ENCODE measurements at places on chromosomes 5 and 9. TPM values are rescaled to one million over a fixed set of nuclear protein-coding genes. Genes with fewer than 3 reads are reported as not detected.
A peak's percentile ranks its signal among the peaks of the same experiment; 100 is the strongest.

RNF183 gene
- total RNA-seq, result not detected

MRPL41 gene
- 58.0 TPM for total RNA-seq

GRCh38 chr5:18023986-18024385, 389.7 kb downstream of the TAF11L14 start:
- DNase-seq, result no peak

DNA sequence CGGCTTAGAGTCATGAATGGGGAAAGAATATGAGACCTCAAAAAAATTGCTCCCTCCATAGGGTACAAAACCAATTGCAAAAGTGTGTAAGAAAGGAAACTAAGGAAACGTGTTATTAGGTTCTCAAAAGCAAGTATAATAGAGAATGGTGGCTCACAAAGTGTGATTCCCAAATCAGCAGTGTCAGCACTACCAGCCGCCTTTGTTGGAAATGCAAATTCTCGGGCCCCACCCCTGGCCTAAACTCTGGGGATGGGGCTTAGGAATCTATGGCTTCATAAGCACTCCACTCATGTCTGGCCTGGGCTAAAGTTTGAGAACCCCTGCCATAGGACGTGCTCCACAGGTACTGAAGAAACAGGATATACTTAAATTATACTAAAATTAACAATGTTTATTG, 1.6 kb upstream of the CCDC69 start:
- no peak for DNase-seq

- peak; percentile 6 for DNase-seq
These were observed 27.3 kb downstream of the ANP32B start for GRCh38 chr9:98010445-98010844.
